HEK293T (cell line): ENCODE measurements at places on chromosomes 1 and 21.

- DNase-seq = no peak
Measured at GRCh38 chr1:244302876-244303609, 148.7 kb downstream of the ADSS2 start.

GRCh38 chr1:230992100-230992774 is 13.3 kb downstream of the ARV1 start:
- no peak for DNase-seq

DNA sequence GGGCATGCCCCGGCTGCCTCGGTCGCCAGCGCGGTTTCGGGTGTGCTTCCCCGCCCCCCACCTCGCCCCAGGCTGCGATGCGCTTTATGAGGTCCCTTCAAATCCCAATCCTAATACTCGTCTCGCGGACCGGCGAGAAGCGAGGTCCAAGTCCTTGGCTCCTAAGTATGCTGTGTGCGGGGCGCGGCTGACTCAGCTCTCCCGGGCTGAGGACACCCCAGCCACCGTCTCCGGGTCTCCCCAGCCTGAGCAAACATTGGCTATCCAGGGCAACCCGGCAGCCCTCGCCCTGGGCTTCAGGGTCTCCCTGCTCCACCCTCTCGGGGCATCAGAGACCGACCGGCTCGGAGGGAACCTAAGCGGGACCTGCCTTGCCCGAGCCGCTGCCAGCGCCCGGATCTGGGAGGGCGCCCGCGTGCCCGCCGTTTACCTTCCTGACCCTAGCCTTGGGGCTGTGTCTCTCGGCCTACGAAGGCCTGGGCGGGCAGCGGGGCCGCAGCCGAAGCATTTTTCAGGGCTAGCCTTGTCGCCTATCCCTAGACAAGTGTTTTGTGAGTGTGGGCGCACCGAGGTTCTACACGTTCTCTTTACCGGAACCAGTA is 1.2 kb downstream of the ITPKB start:
- no peak for DNase-seq

GRCh38 chr1:85495556-85495955 is 30.6 kb upstream of the DDAH1 start:
- DNase-seq = no peak

DNA sequence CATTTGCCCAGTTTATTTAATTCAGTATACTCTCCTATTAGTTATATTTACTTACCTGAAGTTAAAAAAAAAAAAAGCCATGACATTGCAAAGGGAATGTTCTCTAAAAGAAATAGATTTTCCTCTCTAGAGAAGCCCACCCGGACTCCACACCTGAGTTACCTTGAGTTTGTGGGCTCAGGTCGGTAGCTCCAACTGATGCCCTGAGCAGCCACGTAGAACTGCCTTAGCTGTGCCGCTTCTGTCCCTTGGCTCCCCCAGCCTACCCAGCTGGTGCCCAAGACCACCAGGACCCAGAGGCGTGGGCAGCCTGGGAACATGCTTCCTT is 250 bp downstream of the F5 start:
- no peak for DNase-seq

DNA sequence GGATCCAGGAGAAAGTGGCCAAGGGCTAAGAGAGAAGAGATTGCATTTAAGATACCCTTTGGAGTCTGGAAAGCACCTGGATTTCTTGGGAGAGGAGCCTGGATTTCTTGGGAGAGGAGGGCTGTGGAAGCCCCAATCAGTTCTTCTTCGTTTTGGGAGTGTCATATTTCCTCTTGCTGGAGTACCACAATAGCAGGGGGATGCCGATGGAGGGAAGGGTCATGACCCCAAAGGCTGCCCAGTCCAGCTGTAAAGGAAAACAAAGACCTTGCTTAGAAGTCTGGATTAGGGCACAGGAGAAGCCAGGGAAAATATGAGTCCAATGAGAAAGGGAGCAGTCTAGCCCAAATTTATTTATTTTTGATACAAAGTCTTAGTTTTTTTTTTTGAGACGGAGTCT is 11.3 kb downstream of the SSR2 start:
- DNase-seq = no peak

- DNase-seq = no peak
Measured at GRCh38 chr1:72846476-72847278, 564.3 kb upstream of the NEGR1 start.

- DNase-seq = no peak
Measured at GRCh38 chr1:94678202-94678848, 136.8 kb upstream of the F3 start.

- no peak for DNase-seq
Measured at GRCh38 chr21:42636520-42637266, 16.7 kb upstream of the PDE9A start.

DNA sequence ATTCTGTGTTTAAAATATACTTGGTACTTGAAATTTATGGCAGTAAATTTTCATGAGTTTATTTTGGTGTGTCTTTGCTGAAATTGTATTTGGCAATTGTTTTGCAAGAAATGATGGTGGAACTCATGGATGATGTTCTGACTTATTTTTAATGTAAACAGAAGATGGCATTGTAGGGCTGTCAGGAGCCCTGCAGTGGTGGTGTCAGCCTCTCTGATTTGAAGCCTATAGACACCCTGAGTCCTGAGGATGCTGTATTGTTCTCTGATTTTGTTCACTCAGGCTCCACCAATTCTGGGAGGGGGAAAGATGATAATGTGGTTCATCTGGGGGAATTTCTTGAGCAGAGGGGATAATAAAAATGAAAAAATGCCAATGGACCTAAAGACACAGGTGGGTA is 79.8 kb downstream of the LHX8 start:
- no peak for DNase-seq

DNA sequence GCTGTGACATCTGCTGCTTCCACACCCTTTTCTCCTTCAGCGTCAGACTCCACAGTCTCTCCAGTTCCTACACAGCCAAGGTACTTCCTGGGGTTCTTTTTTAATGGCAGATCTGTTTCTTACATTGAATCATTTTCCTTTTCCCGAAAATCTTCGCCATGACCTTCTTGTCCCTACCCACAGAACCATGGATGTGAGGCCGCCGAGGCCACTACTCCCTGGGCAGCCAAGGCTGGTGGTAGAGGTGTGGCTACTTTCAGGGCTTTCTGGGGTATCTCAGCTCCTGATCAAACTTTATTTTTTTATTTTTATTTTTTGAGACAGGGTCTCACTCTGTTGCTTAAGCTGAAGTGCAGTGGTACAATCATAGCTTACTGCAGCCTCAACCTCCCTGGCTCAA is 9.5 kb upstream of the LIN9 start:
- DNase-seq = no peak

GRCh38 chr1:56844545-56845136 is 10.0 kb upstream of the C8A start:
- DNase-seq = no peak

GRCh38 chr1:11841245-11842153 is 6.1 kb downstream of the NPPA start:
- DNase-seq = no peak

- peak; percentile 73 for DNase-seq
Measured at GRCh38 chr1:157969697-157970485, 23.6 kb upstream of the KIRREL1 start.

GRCh38 chr21:32411350-32412161 is 950 bp upstream of the EVA1C start:
- DNase-seq = no peak
